ENCODE measurements at places on chromosomes 11 and 22.

- no peak for DNase-seq
Observed at GRCh38 chr11:46706886-46707285, 6.1 kb downstream of the ZNF408 start.

GRCh38 chr11:61279934-61280659 lies 15.0 kb downstream of the VWCE start:
- no peak for DNase-seq

DNA sequence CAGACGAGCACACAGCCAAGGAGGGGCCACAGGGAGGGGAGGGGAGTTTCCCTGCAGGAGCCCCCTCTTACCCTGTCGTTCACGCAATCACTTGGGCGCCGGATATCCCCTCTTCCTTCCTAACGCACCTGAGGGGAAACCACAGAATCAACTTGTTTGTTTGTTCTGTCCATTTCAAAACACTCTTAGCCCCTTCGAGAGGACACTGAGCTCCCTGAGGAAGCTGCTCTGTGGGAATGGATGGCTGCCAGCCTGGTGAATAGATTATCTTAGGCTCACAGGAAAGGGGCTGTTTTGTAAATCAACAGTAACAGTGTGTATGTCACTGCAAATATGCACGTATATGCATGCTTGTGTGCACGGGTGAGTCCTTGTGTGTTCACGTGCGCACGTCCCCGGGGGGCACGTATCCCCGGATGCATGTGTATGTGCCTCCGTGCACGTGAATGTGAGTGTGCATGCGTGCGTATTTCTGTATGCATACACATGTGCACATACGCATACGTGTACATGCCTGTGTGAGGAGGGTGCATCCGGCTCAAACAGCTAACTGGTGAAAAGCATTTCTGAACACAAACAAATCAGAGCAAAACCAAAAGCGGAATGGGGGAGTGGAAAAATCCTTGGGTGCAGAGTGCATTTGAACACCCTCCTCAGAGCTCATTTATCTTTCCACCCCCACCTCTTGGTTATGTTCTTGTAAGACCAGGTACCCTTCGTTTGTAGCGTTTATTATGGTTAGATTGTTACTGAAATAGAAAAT lies 7.2 kb downstream of the ARSA start:
- DNase-seq, result peak; percentile 65

DNA sequence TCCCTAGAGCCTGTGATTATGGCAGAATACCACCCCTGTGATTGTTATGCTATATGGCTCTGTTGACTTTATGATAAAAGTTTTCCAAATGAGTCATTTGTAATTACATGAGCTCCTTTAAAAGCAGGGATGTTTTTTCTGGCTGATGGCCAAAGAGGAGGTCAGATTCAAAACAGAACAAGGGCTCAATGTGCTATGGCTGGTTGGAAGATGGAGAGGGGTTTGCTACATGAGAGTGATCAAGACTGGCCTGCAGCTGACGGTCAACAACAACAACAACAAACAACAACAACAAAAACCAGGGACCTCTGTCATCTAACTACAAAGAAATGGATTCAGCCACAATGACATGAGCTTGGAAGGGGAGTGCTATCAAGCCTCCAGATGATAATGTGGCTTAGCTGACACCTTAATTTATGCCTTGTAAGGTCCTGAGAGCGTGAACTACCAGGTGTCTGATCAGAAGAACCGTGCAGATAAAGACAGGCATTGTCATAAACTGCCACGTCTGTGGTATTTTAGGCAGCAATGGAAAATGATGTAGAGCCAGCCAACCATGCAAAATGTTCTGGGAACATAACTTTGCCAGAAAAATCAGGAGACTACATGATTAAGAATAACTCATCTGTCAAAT lies 47.2 kb downstream of the PIWIL3 start:
- no peak for DNase-seq

GRCh38 chr22:46109474-46110003 lies 40.8 kb upstream of the PPARA start:
- no peak for DNase-seq

DNA sequence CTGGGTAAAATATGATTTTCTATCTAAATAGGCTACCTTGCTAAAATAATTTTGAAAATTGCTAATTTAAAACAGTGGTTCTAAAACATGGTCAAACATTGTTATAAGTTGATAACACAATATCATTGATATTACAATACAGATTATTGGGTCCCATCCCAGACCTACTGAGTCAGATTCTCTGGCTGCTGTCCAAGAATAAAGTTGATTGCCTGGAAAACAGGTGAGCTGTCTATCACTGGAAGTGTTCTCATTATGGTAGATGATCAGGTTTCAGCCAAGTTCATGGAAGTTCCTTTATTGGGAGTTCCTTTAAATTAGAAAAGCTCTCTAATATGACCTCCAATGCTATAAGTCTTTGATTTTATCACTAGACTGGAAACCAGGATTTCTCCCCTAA lies 52.3 kb downstream of the SC5D start:
- DNase-seq, result no peak

DNA sequence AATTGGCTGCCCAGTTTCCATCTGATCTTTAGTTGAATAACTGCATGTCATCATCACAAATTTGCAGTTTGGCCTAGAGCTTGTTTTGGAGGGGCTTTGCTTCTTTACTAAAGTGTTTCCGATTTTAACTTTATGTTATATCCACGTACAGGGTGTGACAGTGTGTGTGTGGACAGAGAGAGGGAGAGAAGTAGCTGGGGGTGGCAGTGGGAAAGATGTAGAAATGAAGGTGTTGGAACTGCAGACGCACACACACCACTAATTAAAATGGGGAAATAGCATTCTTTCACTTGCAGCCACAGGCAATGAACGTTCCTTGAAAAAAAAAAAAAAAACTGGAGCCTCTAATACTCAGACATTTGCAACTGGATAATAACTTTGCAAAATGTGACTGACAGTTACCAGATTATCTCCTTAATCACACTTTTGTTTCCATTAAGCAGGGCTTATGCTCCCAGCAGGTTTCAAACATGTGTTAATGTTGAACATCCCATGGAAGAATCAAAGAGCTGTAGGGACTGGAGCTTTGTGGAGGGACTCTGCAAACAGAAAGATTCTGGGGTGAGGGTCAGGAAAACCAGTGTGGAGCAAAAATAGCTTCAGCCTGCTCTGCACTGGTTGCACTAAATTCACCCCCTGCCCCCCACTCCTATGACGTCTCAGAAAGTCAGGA lies 238.1 kb upstream of the TENM4 start:
- no peak for DNase-seq

DNA sequence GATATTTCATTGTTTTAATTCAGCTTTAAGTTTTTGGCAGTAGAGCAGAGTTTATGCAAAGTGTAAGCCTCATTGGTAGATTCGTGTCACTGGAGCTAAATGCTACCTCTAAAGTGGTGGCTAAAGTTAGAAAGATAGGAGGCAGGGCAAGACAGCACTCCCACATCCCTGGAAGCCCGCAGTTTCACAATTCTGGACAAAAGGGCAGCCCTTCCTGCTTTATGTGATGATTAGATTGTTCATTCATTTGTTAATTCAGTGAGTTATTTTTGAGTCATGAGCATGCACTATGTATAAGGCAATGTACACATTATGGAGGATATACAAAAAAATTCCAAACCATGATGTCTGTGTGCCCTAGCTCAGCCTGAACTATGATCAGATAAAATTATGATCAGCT lies 52.1 kb upstream of the EIF3M start:
- no peak for DNase-seq

- DNase-seq, result no peak
Observed at GRCh38 chr11:34890089-34890488, 26.1 kb downstream of the APIP start.

DNA sequence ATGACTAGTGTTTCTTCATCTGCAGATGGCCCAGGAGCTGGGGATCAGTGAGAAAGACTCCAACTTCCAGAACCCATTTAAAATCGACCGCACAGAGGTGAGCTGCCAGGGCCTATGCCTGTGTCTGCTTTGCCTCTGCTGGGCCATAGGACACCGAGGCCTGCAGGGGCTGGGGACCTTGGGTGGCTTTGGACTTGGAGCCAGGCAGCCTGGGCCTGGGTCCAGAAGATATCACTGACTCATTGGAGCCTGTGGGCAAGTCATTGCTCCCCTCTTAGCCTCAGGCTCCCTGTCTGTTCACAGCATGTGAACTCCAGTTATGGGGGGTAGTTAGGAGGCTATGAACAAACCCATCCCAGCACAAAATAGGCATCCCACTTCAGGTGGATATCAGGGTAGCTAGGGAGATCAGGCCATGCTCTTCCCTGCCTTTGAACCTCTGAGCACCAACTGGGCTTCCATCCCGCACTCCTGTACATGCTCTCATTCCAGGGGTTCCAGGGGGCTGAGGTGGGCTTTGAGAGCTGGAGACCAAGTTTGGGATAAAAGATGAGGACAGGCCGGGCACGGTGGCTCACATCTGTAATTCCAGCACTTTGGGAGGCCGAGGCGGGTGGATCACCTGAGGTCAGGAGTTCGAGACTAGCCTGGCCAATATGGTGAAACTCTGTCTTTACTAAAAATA lies 13.4 kb downstream of the CCDC134 start:
- no peak for DNase-seq

GRCh38 chr11:103031834-103032233 lies 60.1 kb downstream of the DCUN1D5 start:
- no peak for DNase-seq

GRCh38 chr22:49812838-49813237 lies 14.8 kb downstream of the BRD1 start:
- DNase-seq, result no peak

DNA sequence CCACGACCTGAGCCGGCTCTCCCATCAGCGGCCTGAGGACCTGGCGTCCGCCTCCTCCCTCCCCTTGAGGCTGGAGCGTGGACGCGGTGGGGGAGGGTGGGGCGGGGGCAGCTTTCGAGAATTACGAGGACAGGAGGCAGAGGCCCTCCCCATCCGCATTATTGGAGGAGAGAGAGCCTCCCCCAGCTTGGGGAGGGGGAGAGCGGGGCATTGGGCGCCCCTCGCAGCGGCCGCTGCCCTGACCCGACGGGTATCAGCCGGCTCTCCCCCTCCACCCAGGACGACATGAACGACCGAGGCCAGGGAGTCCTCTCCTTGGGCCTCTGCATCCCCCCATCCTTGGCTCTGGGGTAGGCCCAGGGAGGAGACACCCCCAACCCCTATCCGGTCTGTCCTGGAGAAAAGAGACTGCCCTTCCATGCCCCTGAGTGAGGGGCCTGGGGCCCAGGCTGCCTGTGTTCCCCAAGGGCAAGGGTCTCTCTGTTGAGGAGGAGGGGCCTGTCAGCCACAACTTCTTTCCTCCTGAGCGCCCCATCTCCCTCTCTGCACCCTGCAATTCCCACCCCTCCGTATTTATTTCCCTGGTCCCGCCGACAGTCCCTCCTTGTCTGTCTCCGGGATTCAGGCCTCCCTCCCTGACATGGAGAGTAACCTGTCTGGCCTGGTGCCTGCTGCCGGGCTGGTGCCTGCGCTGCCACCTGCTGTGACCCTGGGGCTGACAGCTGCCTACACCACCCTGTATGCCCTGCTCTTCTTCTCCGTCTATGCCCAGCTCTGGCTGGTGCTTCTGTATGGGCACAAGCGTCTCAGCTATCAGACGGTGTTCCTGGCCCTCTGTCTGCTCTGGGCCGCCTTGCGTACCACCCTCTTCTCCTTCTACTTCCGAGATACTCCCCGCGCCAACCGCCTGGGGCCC lies 495 bp downstream of the GPR137 start:
- DNase-seq, result peak; percentile 33

DNA sequence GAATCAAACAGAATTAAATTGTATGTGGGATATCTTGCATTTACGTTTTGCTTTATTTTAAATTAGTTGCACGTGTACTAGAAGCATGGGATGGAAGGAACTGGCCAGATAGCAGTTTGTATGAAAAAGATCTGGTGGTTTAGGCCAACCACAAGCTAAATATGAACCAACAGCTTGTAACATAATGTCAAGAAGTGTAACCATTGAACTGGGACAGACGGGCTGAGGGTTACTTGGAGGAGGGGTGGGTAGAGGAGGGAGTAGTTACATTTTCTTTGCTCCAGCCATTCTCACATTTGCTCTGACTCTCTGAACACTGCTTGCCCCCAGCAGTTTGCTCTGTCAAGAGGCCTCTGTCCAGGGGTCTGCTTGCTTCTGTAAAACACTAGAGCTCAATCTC lies 31.7 kb upstream of the CXCR5 start:
- DNase-seq, result no peak

DNA sequence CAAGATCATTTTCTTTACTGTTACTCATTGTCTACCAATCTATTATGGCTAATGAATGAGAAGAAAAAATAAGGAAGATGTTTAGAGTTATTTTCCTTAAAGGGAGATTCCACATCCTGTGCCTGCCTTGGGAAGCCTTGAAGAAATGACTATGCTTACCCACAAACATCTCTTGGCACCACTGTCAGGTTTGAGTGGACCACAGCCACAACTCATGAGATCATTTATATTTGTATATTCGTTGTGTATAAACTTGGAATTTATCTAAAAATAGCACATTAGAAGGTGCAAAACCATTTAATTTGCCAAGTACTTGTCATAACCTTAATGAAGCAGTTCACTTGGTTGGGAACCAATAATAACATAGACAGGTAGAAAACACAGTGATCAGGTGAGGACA lies 740.8 kb downstream of the DLG2 start:
- DNase-seq, result no peak

DNA sequence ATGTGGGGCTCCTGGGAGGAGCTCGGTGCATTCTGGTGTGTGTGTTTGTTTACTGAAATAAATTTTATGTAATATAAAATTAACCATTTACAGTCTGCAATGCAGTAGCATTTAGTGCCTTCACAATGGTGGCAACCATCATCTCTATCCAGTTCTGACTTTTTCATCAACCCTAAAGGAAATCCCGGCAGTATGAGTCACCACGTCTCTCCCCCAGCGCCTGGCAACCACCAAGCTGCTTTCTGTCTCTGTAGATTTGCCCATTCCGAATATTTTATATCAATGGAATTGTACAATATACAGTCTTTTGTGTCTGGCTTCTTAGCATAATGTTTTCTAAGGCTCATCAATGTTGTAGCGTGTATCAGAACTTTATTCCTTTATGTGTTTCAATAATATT lies 300.5 kb downstream of the MIAT start:
- DNase-seq, result no peak

DNA sequence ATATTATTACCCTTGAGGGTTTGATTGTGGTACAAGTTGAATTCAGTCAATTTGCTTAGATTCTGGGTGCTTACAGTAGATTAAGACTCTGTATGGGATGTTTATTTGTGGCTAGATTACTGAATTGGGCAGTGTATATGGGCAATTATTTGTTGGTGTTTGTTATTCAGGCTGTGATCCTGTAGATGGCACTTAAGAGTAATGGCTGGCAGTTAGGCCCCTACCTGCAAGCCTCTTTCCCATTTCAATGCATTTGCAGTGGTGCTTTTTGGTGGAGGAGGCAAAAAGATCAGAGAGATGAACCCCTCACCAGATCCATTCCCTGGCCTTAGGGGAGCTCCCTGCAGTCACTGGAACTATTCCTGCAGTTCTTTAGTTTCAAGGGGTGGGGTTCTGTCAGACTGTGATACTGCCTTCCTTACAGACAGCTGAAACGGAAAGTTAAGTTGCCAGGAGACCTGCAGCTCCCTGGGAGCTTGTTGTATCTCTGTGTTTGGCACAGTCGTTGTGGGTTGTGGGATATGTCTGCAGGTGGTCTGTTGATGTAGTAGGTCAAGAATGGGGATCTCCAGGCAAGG lies 199.5 kb downstream of the AASDHPPT start:
- no peak for DNase-seq

GRCh38 chr11:8071616-8072581 lies 9.1 kb upstream of the TUB start:
- no peak for DNase-seq

Measured in CD4-positive, alpha-beta T cell treated with Interleukin-12 subunit alpha and Interleukin-12 subunit beta, for 1 hour (primary cell).